ENCODE measurements at places on chromosomes 1 and 21. TPM values are rescaled to one million over a fixed set of nuclear protein-coding genes. Genes with fewer than 3 reads are reported as not detected.

Gene ZYG11A
- 0.92 TPM for total RNA-seq

DNA sequence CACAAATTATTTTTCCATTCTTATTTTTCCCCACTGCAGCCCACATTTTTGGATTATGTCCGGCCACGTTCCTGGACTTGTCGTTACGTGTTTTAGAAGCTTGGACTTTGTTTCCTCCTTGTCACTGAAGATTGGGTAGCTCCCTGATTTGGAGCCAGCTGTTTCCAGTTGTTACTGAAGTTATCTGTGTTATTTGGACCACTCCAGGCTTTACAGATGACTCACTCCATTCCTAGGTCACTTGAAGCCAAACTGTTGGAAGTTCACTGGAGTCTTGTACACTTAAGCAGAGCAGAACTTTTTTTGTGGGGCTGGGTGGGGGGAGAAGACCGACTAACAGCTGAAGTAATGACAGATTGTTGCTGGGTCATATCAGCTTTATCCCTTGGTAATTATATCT is 12.2 kb upstream of the AXDND1 start:
- DNase-seq = no peak

DNA sequence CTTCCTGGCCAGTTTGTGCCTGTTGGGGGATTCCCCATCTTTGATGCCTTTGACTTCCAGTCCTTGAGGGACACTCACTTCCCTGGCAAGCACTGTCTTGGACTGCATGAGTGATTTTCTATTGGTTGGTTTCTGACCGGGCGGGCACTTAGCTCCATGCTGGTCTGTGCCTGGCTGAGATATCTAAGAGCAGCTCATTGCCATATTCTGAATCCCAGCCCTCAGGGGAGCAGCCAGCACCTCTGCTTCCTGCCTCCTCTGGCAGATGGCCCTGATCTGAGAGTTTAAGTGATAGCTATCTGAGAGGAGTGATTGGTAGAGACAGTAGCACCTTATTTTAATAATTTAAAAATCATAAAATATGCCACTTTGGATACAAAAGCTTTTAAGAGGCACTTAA is 52.5 kb downstream of the DISC1 start:
- DNase-seq = no peak

Gene ST6GALNAC3
- 34.6 TPM for total RNA-seq

- DNase-seq = no peak
Observed at GRCh38 chr1:115411371-115412063, 73.5 kb upstream of the NGF start.

DNA sequence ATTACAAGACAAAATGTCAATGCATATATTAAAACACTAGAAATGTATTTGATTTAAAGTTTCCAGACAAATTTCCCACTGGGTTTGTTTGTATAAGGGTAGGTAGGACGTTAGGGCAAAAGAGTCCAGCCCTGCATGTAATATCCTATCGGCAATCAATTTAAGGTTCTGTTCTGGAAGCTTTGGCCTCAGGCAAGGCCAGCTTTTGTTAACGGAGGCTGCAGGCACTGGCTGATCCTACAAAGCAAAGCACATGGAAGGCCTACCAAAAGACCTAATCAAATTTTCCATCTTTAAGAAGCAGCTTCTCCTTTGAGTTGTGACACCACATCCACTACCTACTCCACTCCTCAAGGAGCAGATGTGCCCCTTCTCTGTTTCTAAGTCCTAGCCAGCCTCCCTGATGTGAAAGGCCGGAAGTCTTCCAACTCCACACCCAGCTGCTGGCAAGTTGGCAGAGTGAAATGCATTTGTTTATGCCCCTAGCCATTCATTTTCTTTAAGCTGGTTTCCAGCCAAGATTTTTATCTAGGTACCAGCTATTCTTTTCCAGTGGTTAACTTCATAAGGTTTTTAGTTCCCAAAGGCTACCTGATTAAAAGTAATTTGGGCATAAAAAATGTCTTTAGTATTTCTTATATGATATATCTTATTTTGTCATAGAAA is 452.6 kb downstream of the PTBP2 start:
- DNase-seq = peak; percentile 15

DNA sequence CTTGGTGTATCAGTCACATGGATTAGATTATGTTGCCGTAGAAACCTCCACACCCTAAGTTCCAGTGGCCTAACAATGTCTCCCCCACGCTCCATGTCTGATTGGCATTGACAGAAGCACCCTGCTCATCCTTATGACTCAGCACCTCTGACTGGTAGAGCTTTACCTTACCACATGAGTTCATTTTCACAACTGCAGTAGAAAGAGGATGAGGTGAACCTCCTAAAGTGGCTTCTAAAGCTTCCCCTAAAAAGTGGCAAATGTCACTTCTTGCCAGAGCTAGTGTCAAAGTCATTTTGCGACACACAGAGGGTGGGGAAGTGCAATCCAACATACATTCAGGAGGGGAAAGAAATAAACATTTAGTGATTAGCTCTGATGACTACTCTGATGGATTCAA is 30.6 kb upstream of the LYPD8 start:
- no peak for DNase-seq
